GM12865 (cell line): ENCODE measurements at places on chromosomes 5 and 9.

DNA sequence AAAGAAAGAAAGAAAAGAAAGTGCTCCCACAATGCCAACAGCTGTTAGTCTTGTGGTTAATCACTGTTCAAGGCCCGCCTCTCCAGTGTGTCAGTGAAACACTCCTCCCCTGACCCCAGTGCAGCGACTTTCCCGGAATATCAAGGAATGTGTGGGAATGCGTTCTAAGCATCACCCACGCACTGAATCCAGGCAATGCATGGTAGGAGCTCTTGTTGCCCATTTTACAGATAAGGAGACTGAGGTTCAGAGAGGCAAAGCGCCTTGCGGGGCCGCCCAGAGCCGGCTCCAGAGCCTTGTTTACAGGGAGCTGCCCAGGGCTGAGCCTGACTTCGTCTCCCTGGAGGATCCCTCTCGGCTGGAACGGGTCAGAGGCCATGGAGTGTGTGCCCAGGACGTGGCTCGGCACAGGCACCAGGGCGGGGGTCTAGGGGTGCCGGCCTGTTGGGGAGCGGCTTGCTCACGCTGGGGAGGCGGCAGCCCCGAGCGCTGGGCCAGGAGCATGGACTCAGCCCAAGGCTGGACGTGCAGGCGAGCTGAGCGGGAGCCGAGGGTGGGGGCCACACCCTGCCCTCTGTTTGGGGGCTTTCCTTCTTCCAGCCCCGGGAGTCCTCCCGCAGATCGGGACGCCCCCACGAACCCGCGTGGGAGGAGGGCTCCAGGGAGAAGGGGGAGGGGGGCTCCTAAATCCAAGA, 823 bp downstream of the ST6GALNAC6 start:
- no peak for DNase-seq

DNA sequence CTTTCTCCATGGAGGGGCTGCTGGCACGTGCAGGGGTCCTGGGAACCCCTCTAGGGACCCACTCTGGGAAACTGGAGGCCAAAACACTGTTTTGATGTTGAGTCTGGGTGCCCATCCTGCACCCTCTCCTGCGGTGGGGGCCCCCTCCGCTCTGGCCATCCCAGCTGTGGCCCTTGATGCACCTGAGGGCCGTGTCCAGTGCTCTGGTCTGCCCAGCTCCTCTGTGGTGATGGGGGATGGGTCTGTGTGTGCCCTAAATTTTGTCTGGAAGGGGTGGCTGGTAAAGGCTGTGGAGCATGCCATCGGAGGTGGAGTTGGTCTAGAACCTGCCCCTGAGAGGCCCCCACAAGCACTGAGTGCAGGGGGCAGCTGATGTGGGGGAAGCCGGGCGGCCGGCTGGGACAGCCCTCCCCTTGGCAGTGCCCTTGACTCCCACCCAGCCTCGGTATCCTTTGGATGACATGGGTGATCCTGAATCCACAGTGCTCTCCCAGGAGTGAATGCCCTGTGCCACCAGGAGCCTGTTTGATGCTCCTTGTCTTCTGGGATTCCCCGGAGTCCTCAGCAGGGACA, 26.3 kb downstream of the AHRR start:
- no peak for DNase-seq

DNA sequence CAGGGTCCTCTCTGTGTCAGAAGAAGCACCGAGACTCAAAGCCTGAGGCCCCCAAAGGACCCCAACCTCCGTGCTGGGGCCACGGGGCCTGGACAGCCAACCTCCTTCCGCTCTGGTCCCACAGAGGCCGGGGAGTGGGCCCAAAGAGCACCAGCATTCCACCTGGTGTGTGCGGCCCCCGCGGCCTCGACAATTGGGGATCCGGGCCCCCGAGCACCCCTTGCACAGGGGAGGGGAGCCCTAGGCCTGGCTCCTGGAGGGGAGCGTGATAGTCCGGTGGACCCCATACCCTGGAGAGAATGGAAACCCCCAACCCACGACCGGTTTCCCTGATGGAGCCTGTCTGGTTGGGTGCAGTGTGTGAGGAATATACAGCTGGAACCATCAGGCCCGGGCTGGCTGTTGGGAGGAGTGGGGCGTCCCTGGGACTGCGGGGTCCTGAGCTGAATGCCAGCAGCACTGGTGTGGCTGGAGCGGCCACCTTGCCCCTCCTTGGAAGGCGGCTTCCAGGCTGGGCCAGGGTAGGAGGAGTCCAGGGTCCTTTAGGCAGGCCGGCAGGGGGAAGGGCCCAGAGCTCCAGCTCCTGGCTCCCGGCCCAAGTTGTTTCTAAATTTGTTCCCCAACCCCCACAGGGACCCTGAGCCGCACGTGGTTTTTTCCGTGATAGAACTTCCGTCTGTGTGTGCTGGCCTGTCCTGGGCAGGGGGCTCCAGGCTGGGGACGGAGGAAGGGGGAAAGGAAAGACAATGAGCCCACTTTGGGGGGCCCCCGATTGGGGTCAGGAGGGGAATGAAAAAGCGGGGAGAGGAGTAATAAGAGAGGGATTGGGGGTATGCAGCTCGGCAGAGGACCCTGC, 825 bp upstream of the TOR4A start:
- DNase-seq: peak; percentile 41

GRCh38 chr5:166370928-166371690, 1920.3 kb upstream of the WWC1 start:
- no peak for DNase-seq

GRCh38 chr9:4891674-4892073, 93.4 kb upstream of the JAK2 start:
- no peak for DNase-seq

GRCh38 chr9:109624896-109625295, 126.8 kb upstream of the PTPN3 start:
- no peak for DNase-seq

DNA sequence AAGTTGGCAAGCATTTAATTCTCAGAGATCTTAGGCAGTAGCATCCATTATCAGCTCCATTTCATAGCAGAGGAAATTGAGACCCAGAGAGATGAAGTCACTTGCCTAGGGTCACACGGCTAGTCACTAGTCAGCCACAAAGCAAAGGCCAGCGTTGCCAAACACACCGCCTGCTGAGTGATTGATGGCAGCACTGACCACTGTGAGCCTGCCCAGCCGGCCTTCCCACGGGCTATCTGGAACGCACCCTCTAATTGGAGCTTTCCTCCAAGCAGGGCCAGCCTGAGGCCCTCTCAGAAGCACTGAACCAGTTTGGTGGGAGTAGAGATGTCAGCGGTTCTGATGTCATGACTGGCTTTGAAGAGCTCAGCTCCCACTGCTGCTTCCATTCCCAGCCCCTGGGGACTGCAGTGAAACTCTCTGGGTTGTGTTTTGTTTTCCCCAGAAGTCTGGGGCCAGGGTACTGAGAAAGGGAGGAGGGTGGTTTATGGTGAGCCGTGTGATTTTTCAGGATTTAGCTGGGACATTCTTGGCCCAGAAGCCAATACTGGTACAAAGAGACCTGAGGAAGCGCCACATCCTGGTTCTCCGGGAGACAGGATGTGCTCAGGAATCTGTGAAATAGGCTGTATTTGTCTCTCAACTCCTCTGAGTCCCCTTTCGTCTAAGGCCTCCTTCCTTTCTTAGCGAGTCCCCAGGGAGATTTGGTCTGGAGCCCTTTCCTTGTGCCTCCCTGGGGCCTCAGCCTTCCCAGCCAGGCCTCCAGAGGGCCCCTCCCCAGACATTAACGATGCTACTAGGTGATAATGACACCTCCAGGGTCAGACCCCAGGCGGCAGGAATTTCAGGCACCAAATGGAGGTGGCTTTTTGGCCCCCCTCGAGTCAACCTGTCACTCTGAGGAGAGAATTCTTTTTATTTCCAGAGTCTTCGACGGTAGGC, 44.5 kb downstream of the SPRY4 start:
- DNase-seq: no peak

DNA sequence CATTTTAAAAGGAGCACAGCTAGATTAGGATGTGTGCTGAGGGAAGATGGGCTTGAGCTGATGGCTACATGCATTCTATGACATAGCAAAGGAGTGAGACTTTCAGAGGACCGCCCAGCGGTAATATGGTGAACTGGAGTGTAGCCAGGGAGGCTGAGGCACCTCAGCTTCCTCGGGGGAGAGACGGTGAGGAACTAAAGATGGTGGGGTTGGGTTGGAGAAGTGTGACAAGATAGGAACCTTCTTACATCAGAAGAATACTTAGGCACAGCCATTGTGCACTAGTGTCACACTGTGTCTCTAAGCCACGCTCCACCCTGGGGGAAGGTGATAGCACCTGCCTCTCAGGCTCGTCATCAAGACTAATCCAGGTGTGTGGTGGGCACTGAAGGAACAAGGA, 118.0 kb upstream of the IRX2 start:
- no peak for DNase-seq

DNA sequence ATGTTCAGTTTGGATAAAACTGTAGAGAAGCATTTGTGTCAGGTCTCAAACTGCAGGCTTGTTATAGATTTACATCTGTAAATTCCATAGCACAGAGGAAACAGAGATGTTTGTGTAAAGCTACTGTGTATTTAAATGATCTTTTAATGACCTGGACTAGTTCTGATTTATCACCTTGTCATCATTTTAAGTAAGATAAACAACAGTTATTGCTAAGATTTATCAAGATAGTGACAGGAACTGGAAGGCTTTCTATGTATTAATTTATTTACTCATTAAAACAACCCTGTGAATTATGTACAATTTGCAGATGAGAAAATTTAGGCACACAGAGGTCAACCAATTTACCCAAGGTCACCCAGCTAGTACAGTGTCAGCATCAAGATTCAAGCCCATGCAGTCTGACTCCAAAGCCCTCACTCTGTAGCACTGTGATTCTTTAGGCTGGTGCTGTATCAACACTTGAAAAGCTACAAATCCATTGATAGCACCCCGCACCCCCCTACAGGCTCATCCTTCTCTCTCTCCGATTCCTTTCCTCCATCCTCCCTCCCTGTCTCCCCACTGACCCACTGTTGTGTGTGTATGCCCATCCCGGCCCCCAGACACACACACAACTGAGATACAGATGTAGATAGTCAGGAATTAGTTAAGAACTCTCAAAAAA, 184.5 kb downstream of the FBN2 start:
- DNase-seq: no peak

DNA sequence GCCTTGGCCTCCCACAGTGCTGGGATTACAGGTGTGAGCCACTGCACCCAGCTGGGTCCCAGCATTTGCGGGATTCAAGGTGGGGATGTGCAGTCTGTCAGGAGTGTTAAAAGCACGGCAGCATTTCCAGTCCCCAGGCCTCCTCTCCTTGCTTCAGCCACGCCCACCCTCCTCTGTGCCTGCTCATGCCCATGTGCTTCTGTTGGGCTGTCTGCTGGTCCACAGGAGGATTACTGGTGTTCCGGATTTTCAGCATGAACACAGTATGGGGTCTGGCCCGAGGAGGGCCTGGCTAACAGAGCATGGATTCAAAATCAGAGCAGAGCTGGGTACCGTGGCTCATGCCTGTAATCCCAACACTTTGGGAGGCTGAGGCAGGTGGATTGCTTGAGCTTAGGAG, 5.5 kb downstream of the ARRDC1 start:
- no peak for DNase-seq

DNA sequence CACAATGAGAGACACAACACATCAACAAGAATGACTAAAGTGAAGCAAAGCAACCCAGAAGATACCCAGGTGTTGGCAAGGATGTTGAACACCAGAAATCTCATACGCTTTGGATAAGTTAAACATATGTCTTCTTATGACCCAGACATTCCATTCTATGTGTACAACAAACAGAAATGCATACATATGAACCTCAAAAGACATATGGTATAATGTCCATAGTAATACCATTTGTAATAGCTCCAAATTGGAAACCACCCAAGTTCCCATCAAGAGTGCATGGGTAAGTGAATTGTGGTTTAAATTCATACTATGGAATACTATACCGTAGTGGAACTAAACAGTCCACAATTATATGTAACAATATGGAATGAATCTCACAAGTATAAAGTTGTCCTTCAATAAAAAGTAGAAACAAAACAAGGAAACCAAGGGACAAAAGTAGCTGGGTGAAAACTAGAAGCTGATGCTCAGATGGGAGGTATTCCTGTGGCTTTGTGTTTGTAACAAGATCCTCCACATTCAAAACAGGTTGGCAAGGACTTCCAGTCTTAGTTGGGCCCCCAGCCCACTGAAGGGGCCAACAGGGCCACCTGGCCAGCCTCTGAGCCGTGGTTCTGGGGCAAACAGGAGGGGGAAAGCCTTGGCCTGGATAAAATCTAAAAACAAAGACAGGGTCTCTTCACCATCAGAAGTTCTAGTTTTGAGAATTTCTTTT, 171.8 kb upstream of the PITX1 start:
- no peak for DNase-seq

GRCh38 chr9:87602933-87603643, 105.4 kb downstream of the DAPK1 start:
- DNase-seq: no peak

- no peak for DNase-seq
Measured at GRCh38 chr9:125987420-125987819, 240.2 kb downstream of the PBX3 start.

- no peak for DNase-seq
Measured at GRCh38 chr9:128940946-128941755, 6.3 kb downstream of the DOLK start.

DNA sequence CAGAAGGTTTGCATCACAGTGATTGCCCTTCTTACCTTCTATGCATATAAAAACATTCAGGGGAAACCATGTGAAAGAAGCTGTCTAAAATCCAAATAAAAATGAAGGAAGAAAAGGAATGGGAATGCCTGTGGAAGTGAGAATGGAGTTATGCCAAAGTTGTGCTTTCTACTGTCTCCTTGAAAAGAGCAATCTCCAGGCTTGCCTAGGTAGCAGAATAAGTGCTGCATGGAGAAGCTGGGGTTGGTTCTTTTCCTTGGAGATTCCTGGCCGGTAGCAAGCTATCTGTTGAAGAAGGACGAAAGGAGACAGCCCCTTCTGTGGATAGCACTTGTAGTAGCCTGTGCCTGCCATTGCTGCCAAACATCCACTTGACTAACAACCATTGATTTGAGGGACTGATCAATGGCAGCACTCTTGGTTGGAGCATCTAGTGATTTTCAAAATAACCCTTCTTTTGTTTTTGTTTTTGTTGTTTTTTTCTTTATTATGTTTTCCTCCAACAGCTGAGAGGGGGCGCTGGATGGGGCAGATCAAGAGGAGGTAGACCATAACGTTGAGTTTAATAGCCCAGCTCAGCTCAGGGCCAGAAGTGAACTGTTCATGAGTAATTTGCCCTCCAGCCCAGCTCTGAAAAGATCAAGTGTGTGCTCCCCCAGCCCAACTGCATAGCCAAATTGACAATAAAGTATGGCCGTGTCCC, 1.6 kb downstream of the PLCXD3 start:
- no peak for DNase-seq

GRCh38 chr9:87763286-87763685, 37.4 kb downstream of the CTSL start:
- no peak for DNase-seq

DNA sequence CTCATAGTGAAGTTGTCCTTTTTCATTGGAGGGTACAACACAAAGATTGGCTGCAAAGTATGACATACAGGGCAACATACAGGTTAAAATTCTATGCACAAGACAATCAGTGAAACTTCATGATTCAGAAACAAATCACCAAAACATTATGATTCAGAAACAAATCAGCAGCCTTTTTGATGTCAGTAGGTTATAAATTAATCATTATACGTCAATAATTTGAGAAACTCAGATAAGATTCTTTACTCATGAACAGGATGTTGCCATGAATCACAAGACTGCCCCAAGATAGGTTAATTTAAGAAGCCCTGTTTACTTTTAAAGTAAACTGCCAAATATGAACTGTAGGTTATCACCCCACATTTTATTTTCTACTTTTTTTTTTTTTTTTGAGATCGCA, 62.2 kb upstream of the IL33 start:
- DNase-seq: no peak

GRCh38 chr5:82352146-82352791, 74.1 kb upstream of the RPS23 start:
- no peak for DNase-seq

GRCh38 chr5:153829510-153830065, 209.1 kb downstream of the FAM114A2 start:
- no peak for DNase-seq

GRCh38 chr5:96096724-96097123, 135.1 kb upstream of the ELL2 start:
- DNase-seq: no peak
